ENCODE measurements at places on chromosomes 16 and 17.

DNA sequence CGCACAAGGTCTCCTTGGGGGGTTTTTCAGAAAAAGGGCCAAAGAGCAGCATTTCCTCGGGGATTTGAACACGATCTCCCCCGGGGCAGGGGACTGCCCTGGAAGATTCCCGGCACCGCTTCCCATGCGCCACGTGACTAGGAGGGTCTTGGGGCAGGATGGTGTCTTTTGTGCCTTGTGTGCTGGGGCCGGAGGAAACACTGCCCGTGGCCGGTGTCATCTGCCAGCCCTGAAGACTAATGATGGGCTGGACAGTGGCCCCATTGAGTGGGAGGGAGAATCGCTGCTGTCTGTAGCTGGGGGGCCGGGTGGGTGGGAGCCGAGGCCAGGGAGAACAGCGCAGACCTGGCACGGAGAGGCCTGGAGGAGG, 315.1 kb downstream of the SEC14L1 start:
- DNase-seq: no peak

GRCh38 chr17:78676412-78677302, 99.5 kb upstream of the DNAH17 start:
- no peak for DNase-seq

DNA sequence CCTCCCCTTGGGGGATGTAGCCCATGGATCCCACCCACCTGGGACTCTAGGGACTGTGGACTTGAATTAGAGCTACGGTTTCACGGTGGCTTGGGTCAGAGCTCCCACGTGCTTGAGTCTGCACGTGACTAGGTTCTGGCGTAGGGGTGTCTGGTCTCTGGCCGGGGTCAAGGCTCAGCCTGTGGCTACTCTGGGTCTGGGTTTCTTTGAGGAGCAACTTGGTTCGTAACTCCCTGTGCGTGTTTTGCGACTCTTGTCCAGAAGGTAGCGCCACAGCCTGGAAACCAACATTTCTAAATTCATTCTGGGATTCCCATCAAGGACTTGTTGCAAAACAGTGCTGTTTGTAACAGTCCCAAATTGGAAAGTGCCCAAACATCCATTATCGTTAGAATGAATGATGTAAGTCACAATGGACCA, 470 bp upstream of the GGT6 start:
- DNase-seq: no peak

DNA sequence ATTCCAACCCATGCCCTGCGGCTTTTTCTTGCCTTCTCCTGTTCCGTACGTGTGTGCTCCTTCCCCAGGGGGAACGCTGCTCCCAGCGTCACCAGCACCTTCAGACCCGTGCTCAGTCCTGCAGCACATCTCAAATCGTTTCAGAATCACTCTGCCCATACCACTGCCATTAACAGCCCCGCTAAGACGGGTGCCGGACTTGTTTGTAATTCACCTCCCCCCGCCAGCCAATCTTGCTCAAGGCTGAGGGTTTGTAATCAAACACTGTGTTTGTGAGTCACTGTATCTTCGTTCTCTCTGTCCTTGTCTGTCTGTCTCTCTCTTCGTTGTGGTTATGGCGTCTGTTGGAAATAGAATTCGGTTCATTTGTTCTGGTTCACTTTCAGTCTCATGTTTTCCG, 17.3 kb downstream of the CARD14 start:
- no peak for DNase-seq

DNA sequence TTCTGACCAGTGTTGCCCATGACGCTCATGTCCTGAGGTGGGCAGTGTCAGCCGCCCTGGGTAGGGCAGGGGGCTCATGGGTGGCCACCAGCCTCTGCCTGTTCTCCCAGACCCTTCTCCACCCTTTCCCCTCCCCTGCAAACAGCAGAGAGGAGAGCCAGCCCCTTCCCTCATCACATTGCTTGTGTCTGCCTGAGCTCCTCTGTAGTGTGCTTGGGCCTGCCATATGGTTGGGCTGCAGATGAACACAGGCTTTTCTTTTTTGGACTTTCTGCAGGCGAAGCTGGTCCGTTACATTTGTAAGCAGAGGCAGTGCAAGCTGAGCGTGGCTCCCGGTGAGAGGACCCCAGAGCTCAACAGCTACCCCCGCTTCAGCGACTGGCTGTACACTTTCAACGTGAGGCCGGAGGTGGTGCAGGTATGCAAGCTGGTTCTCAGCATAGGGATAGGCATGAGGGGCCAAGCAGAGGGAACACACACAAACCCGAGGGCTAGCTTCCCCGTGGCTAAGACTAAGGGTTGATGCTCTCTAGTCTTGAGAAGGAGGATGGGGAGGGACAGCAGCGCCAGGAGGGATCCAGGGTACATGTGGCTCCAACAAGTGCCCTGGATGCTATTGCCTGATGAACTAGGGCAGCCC, 80.6 kb upstream of the LGALS9 start:
- DNase-seq: no peak

- peak; percentile 22 for DNase-seq
These were observed 999 bp downstream of the XYLT1 start for GRCh38 chr16:17469741-17470181.

- no peak for DNase-seq
These were observed 832 bp downstream of the ETV4 start for GRCh38 chr17:43545383-43545632.

DNA sequence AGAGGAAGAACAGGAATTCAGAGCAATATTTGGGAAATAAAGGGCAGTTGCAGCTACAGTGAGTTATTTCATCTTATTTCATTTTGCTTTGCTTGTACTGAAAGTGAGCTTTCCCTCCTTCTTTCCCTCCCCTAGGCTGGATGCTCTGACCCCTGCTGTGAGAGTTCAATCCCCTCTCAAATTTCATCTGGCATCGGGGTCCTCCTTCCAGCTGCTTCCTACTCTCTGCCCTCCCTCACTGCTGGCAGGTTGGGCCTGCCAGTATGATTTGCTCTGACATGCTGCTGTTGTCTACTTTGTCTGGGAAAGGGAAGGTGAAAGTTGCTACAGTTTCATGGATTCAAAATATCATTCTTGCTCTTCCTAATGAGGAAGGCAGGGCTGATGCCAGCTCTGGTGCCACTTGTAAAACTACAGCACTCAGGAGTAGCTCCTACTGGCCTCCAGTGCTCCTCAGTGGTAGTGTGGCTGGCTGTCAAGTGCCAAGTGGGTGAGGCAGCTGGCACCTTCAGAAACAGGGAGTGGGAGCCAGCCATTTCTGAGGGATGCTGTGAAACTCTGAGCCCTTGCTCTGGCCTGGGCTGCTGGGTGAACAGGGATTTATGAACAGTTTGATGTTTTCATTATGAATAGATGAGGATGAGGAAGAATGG, 408.6 kb downstream of the HAPSTR1 start:
- DNase-seq: no peak

GRCh38 chr17:14986127-14986526, 279.0 kb downstream of the PMP22 start:
- DNase-seq: no peak

DNA sequence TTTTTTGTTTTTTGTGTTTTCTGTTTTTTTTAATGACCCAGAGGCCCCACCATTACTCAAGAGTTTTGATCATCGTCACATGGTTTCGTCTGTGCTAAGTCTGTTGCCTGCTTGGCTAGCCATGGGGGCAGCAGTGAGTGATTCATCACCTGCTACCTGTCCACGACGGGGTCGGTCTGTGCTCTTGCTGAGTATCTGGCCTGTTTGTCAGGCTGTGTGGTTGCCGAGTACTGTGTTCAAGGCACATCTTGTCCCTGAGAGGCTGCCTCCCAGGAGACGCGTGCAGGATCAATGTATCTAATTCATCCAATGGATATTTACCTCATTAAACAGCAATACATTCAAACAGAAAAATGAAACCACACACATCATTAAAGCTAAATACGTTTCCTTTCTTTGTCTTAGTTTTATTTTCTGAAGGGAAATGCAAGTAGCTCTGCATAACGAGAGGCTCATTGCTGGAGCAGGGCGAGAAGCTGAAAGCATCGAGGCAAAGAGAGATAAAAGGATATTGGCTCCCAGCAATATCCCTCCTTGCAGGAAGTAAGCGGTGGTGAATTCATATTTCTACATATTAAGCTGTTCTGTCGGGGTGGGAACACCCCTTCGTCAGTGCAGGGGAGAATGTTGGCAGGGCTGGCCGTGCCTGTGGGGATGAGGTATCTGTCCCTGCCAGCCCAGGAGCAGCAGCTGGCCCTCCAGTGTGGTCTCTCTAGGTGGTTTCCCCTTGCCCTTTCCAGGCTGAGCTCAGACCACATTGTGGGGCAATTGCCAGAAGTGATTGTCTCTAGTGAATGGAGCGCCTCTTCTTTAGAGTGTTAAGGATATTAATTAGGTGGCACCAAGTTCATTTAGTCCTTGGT, 166.2 kb upstream of the ASIC2 start:
- DNase-seq: no peak

GRCh38 chr17:50234581-50234980, 33.1 kb upstream of the COL1A1 start:
- DNase-seq: no peak

- DNase-seq: no peak
These were observed 8.2 kb upstream of the C16orf74 start for GRCh38 chr16:85759136-85759535.

GRCh38 chr16:76265434-76266045, 11.7 kb upstream of the CNTNAP4 start:
- no peak for DNase-seq

GRCh38 chr16:48607056-48607825, 2.7 kb downstream of the N4BP1 start:
- DNase-seq: no peak

DNA sequence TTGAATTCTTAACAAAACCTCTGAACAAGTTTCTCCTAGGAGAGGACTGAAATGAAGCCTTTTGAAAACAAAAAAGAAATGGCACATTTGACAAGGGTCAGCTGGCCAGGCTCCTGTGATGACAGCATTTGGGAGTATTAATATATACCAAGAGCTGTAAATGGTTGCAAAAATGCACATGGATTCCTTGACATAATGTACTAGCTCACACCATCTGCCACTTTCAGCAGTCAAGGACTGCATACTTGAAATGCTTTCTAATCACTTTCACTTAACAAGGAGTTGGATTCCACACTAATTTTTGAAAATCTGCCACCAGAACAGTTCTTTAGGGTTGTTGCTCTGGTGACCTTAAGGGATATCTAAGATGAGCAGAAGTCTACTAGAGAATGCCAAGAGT, 236.7 kb upstream of the TOX3 start:
- no peak for DNase-seq

GRCh38 chr16:3957344-3957980, 76.9 kb upstream of the CREBBP start:
- DNase-seq: no peak

GRCh38 chr16:1494129-1494640, 1.0 kb downstream of the TELO2 start:
- no peak for DNase-seq

GRCh38 chr16:81646561-81646960, 132.5 kb upstream of the PLCG2 start:
- DNase-seq: no peak

GRCh38 chr16:65070831-65071432, 50.9 kb downstream of the CDH11 start:
- no peak for DNase-seq

- no peak for DNase-seq
These were observed 20.7 kb upstream of the SLC35B1 start for GRCh38 chr17:49728425-49728824.

GRCh38 chr17:11637796-11638195, 39.5 kb downstream of the DNAH9 start:
- no peak for DNase-seq

GRCh38 chr17:17309356-17309755, 6.2 kb downstream of the NT5M start:
- DNase-seq: no peak

DNA sequence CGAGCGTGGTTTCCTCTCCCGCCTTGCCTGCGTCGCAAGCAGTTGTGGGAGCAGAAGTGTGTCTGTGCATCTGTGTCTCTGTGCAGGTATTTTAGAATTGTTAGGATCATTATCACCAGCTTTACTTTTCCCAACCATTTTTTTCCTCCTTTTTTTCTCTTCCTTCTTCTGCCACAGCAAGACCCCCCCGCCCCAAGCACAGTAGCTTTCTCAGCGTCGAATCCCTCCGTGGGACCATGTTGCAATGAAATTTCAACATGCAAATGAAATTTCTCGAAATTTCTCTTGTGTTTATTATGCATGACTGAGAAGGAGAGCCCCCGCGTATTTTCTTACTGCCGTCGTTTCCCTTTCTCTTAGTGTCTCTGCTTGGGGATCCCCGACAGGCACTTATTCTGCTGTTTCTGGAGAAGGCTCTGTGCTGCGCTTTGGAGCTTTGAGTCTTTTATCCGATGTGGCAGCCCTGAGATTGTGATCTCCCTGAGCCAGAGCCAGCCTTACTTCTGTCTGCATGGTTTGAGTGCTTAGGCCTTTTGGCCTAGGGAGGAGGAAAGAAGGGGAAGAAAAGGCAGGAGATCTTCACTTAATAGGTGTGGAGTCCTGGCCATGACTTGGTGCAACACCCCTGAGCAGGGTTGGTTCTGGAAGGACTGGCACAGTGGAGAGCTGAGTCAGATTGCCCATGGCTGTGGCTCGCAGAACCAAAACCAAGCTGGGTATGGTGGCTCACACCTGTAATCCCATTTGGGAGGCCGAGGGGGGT, 5.0 kb downstream of the ARMC7 start:
- DNase-seq: no peak

- DNase-seq: no peak
These were observed 113.4 kb upstream of the CDH8 start for GRCh38 chr16:62149631-62150030.

DNA sequence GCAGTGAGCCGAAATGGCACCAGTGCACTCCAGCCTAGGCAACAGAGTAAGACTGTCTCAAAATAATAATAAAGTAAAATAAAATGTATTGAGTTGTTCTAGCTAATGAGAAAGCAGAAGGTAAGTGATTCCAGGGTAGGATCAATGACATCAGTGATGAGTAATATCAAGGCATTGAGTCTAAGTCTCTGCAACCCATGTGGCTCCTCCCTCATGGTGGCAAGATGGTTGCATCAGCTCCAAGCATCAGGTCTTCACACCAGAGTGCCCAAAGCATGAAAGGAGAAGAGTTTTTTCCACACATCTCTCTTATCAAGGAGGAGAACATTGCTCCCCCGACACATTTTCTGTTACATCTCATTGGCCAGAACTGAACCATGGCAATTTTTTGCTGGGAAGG, 34.8 kb upstream of the GAS7 start:
- no peak for DNase-seq

- DNase-seq: no peak
These were observed 213.0 kb upstream of the C17orf78 start for GRCh38 chr17:37162800-37163199.

GRCh38 chr17:31580706-31581490, 189.4 kb downstream of the RAB11FIP4 start:
- DNase-seq: no peak

DNA sequence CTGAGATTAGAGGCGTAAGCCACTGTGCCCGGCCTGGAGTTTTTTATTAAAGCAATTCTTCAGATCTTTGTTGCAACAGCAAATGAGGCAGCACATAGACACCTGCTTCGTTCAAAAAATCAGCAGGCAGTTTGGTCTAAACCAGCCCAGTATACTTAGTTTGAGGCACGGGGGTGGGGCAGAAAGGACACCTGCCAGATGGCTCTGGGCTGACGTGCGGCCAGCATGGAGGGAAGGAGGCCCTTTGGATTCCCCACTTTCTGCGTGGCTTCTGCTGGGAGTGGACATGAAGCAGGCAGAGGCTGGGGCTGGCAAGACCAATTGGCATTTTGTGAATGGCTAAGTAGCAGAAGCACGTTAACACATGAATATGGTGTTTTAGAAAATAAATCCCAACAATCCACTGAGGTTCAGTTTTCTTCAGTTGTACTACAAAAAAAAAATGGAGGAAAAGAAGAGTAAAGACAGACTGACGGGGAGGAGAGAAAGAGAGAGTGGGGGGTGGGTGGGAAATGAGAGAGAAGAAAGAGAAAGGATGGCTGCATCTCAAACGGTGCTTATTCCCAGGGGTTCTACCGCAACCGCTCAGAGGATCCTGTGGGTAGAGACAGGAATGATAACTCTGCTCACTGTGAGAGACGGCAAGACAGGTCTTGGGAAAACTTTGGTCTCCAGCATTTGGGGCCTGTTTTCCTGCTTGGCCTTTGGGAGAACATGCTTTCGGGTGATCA, 16.3 kb downstream of the C16orf46 start:
- DNase-seq: no peak

Measured in activated naive CD4-positive, alpha-beta T cell (primary cell).